ENCODE measurements at places on chromosomes 1 and 21.

GRCh38 chr1:59639266-59639665 lies 175.5 kb upstream of the HOOK1 start:
- no peak for DNase-seq

DNA sequence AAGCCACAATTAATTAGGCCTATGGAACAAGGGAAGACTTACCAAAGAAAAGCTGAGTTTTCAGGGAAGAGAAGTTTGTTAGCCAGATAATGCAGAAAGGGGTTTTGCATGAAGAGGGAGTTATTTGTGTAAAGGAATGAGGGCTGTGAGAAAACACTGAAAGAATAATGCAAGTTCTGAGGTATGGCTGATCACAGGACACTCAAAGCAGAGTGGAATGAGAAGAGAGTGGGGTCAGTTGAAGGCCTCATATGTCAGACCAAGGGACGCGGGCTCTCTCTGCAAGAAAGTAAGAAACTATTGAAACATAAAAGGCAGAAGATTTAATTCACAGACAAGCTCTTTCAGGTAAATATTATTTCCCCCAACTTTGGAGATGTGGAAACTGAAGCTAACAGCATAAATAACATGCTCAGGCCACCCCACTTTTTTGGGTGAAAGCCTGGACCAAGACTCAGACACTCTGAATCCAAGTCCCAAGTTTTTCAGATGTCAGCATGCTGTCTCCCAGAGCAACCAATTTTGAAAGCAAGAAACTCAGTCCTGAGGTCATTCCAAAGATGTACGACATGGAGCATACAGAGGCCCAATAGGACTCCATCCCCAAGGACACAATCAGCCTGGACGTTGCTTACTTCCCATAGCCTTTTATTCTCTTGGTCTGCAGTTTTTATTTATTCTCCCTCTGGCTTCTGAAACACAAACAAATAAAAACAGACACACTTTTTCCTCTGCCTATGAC lies 47.3 kb upstream of the FGGY start:
- no peak for DNase-seq

DNA sequence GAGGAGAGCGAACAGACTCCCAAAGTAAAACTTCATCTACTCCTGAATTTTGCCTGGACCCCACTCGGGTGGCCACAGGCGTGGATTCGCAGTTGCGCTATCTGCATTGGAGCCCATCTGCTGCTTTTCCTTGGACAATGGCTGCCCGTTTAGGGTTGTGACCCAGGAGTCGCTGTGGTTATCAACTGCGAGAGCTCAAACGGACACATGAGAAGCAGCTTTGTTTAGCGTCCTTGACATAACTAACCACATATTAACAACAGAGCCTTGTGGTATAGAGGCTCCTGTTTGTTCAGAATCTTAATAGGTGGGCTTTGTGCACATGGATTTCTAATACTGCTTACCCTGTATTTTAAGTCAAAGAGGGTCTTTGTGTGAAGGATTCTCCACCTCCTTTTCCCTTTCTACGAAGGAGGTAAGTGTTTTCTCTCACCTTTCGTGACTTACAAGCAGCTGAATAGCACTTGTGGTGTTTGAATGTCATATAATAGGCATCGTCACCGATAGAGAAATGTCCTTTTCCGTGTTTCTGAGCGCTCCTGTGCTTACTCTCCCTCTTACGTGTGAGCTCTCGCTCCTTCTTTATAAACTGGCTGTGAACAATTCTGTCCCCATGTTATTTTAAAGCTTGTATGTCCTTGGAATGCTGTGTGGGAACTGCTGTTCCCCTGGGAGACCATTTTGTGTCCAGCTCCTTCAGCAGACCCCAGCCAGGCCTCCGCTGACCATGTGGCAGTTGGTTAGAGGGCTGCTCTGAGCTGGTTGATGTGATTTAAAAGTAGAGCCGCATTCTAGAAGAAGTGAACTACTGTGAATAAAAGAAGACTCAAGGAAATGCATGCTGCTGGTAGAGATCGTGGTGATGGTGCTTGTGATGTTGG lies 441.4 kb downstream of the RPS6KC1 start:
- DNase-seq, result no peak

DNA sequence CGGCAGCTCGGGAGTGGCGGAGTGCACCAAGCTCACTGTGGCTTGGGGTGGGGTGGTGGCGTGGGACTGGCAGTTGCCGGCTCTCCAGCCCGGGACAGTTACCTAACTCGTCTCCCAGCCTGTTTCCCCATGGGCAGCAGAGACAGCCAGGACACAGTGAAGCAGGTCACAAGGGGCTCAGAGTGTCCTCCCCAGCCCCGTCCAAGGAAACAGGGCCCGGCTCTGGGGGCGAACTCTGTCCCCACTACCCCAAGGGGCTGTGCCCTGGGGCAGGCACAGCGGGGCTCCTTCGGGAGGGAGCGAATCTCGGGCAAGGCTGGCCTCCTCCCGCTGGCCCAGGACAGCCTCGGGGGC lies 759 bp downstream of the GPR157 start:
- no peak for DNase-seq

GRCh38 chr1:19517017-19517416 lies 31.7 kb upstream of the CAPZB start:
- DNase-seq, result no peak

DNA sequence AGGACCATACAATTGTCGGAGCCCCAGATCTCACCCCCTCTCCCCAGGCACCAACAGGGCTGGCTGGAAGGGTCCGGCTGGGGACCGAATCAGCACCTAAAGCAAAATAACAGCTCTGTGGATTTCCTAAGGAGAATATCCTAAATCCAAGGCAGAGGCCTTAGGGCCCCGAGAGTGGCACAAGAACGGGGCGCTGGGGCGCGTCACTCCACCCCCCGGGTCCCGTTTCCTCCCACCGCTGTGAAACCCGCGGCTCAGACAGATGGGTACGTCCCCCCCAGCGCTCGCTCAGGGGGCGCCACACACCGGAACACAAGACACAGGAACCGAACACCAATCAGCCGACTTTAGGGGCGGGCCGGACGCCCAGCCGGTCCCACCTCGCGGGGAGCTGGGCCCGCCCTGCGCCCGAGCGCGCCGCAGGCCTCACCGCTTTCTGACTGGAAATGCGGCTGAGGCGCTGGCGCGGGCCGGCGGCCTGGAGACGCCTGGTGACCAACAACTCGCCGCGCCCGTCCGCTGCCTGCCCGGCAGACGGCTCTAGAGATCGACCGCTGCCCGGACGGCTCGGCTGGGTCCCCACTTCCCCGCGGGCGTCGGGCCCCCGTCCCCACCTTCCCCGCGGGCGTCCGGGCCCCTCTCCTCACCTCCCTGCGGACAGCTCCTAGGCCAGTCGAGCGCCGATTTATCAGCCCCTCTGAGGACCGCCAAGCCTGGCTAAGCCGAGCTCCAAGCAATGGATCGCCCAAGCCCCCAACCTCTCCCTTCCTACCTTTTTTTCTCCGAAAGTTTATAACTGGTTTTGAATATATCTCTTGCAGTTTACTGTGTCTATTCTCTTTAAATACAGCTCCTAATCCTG lies at the start of gene HFM1:
Gene HFM1 (minus strand): TSS at position 687 of the 862 bp plus-strand sequence. CDS start 3,755 bp downstream, outside the sequence.
- DNase-seq, result peak; percentile 48

DNA sequence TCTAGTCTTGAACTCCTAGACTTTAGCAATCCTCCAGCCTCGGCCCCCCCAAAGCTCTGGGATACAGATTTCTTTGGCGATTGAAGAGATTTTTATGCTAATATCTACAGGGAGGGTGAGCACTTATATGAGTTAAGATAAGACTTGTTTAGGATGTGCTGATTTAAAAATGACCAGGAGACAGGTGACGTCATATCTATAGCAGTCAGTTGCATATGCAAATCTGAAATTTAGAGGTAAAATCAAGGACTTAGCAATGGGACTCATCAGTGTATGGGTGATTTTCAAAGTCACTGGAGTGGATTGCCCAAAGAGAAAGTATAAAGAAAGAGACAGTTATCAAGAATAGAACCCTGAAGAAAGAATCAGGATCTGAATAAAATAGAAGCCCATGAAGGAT lies 394.5 kb downstream of the ADGRL2 start:
- DNase-seq, result no peak

DNA sequence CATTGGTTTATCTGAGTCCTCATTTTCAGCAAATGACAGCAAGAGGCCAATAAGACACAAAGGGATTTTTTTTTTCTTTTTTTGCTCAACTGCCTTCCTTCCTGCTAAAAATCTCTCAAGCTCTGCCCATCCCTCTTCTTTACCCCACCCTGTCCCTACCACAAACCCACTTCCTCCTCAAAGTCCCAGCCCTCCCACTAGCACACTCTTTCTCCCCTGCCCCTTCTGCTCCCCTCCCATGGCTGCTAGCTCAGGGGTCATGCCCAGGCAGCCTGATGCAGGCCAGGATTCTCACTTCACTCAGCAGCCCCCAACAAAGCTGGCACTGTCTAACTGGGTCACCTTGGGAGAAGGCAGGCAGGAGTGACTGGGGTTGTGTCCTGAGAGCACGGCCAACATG lies 28.8 kb upstream of the PPP2R5A start:
- DNase-seq, result peak; percentile 1

DNA sequence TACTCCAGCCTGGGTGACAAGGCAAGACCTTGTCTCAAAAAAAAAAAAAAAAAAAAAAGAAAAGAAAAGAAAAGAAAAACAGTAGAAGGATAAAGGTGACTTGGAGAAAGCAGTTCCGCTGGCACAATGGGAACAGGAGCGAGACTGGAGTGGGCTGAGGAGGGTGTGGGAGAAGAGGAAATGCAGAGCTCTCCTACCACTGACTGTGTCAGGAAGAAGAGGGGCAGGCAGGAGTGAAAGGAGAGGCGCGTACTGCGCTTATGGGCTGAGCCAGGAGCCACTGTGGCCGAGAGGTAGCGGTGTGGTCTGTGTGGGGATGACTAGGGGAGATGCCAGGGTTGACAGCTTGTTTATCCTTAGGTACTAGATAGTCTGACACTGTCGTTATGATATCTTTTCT lies 6.4 kb upstream of the PROK1 start:
- no peak for DNase-seq

- DNase-seq, result no peak
These were observed 10.1 kb downstream of the IL12RB2 start for GRCh38 chr1:67317803-67318202.

- no peak for DNase-seq
These were observed 22.6 kb upstream of the COL9A2 start for GRCh38 chr1:40339420-40340323.

GRCh38 chr1:219555806-219556205 lies 57.1 kb downstream of the ZC3H11B start:
- no peak for DNase-seq

GRCh38 chr1:69120817-69121216 lies 446.9 kb upstream of the LRRC7 start:
- no peak for DNase-seq

DNA sequence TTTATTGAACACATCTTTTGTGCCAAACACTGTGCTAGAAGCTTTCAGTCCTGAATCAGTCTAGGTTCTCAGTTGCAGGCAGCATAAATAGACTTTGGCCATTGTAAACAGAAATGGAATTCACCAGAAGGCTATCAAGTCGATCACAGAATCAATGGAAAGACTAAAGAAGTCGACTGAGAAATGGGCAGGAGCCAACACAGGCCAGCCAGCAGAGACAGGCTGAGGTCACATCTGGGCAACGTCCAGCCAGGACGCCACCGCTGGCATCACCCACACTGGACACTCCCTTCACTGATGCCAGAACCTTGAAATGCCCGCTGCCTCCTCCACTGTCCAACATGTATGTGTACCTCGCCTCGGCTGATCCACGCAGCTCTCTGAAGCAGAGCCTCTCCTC lies 5.5 kb upstream of the CNTN2 start:
- no peak for DNase-seq

DNA sequence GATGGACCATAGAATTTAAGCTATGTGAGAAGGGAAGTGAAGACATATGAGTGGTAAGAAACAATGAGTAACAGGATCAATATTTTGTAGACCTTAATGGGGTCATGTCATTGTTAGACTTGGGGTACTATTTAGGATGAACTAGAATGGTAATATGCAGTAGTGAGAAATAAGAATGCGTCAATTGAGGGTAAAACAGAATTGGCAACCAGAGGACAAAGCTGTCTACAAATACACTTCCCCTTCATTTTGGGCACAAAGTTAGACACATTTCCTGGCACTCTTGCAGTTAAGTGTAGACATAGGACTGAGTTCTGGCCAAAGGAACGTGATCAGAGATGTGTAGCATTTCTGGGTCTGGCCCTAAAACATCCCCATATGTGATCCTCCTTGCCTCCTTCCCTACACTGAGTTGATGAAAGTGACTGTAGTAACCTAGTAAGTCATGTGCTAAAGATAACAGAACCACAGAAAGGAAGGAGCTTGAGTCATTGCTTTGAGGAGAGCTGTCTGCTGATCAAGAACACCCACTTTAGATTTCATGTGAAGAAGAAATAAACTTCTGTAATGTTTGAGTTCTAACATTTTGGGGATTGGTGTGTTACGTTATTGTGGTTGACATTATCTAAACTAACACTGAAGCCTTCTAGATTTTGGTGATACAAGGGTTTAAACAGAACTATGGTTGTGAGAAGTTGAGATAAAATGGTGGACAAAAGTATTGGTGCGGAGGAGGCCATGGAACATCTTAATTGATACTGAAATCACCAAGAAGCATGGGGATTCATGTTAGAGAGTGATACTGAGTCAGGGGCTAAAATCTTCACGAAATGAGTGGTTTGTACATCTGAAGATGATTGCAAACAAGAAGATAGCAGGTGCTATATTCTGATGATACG lies 41.7 kb downstream of the CD55 start:
- DNase-seq, result no peak

DNA sequence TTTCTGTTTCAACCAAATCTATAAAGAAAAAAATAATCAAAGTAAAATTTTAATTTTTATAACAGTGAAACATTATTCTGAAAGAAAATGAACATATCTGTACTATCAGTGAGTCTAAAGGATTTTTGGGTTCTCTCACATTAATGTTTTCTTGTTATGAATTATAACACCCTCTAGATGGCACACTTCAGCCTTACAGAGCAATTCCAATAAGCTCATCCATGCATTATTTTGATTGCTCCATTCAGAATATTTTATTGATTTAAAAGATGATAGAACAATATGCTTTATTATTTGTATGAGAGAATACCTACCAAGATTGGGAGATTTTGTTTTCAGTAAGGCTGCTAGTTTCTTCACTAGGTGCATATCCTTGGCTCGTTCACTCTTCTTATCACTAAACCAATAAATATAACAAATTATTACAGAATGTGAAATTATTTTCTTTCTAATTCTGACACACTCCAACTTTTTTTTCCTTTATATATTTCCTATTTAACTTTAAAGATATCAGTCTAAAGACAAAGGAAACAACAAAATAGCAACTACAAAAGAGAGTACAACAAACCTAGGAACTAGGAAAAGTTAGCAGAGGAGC lies 82.4 kb downstream of the RAB3GAP2 start:
- no peak for DNase-seq

GRCh38 chr1:6184083-6184783 lies 4.1 kb upstream of the CHD5 start:
- no peak for DNase-seq

DNA sequence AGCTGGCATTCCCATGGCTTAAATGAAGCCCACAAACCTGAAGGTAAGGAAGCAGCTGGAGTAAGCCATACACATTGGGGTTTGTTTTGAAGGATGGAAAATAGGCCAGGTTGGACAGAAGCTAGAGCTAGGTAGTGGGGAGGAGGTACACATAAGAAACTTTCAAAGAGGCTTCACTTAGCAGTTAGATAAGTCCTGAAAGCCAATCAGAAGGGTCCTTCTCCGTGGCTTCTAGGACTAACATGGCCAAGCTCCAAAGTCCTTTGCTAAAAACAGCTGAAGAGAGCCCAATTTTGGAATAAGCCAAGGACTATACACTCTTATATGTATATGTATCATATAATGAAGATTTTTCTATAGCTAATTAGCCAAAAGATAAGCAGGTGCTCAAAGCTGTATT lies 1.8 kb downstream of the EYA3 start:
- DNase-seq, result no peak
